ENCODE measurements at places on chromosomes 4 and X.

- DNase-seq, result no peak
Measured at GRCh38 chr4:146282657-146283056, 68.3 kb downstream of the REELD1 start.

- DNase-seq, result no peak
Measured at GRCh38 chr4:91085961-91086360, 958.8 kb downstream of the CCSER1 start.

DNA sequence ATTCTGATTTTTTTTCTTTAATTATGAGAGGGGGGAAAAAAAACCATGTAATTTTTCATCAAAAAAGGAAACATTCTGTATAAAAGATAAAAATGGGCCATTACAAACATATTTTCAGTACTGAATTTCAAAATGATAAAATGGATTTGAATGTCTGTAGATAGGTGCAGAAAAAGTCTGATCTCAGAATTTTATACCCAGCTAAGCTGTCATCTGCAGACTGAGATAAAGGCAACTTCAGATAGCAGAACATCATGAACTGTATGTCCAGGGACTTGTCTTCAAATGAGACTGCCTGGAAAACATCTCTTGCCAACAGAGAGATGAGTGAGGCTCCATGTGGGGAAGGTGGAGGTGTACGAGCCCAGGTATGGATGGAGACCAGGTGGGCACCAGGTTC lies 118.5 kb upstream of the PSAPL1 start:
- DNase-seq, result no peak

DNA sequence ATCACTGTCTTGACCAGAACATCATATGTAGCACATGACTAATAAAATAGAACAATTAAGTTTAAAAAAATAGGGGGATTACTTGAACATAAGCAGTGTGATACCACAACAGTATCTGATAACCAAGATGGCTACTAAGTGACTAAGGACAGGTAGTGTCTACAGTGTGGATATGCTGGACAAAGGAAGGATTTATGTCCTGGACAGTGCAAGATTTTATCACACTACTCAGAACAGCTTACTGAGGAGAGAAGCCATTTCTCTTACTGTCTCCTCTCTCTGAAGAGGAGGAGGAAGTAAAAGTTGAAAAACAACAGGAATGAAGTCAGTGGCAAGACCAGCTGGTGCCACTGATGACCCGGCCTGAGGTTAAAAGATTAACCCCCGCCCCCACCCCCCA lies 4.0 kb upstream of the SLC10A7 start:
- no peak for DNase-seq

DNA sequence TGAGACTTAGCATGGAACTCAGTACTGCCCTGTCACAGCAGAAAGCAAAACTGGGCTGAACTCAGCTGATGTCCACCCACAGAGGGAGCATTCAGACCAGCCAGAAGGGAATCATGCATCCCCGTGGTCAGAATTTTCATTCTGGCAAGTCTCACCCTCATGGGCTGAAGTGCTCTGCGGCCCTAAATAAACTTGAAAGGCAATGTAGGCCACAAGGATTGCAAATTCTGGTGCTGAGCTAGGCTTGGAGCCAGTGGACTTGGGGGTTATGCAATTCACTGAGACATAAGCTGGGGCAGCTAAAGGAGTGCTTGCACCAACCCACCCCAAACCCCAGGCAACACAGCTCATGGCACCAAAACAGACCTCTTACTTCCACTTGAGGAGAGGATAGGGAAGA lies 494.1 kb downstream of the GABRG1 start:
- DNase-seq, result no peak

GRCh38 chr4:16916719-16917337 lies 18.4 kb upstream of the LDB2 start:
- DNase-seq, result peak; percentile 64

DNA sequence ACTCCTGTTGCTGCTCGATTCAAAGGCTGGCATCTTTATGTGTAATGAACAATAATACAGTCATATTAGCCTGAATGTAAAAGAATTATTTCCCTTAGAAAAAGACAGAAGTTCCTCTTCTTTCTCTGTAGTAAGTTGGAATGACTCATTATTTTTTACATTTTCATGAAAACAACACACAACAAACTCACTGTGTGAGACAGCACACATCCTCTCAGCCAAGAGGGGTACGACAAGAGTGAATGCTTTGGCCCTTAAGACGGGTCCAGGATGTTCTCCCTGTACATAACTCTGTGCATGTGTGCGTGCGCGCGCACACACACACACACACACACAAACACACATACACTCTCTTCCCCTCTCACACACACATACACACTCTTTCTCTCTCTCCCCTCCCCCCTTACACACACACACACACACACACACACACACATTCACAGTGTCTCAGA lies 72.8 kb downstream of the MANBA start:
- DNase-seq, result no peak

GRCh38 chrX:44392767-44393166 lies 49.3 kb upstream of the EFHC2 start:
- no peak for DNase-seq

DNA sequence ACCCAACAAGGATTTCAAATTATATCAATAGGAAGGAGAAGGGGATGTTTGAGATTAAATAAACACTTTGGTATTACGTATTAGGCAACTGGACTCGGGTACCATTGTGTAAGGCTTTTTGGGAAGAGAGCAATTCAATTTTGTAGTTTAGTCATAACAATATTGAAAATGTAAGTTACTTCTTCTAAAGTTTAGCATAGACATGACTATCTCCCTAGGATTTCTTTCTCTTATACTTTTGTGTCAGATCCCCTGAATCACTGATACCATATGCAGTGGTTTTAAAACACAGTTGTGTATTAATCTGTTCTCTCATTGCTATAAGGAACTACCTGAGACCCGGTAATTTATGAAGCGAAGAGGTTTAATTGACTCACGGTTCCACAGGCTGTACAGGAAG lies 123.8 kb upstream of the FAM9C start:
- DNase-seq, result no peak

DNA sequence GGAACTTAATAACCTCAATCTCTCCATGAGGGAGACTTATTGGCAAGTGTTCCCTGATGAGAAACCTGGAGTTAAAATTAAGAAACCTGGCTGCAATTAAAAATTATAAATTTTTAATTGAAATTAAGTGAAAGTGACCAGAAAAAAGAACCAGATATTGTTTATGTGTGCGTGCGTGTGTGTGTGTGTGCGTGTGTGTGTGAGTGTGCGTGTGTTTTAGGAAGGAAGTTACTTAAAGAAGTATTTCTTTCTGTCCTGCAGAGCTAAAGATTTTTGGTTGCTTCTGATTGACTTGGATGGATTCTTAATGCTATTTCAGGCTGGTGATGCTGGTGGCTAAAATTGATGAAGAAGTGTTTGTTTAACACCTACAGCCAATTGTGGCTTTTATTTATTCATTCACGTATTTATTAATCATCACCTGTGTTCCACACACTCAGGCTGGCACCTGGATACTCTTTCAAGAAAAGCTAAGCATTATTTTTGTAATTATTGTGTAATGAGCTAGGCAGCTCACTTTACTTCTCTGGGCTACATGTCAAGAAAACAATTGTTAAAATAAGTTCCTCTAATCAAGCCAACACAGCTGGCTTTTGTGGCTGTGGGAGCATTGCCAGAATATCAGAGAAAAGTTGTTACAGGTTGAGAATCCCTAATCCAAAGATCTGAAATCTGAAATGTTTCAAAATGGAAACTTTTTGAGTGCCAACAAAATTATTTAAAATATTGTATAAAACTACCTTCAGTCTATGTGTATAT lies 68.5 kb downstream of the CEP44 start:
- DNase-seq, result no peak

- DNase-seq, result no peak
Measured at GRCh38 chr4:154390324-154390723, 101.3 kb downstream of the DCHS2 start.

- no peak for DNase-seq
Measured at GRCh38 chrX:148806145-148806870, 305.9 kb downstream of the AFF2 start.

- DNase-seq, result no peak
Measured at GRCh38 chrX:50643525-50644137, 170.4 kb downstream of the SHROOM4 start.

GRCh38 chrX:148530464-148531077 lies 30.2 kb downstream of the AFF2 start:
- DNase-seq, result peak; percentile 13

- DNase-seq, result no peak
Measured at GRCh38 chr4:107931775-107932321, 499 bp downstream of the CYP2U1 start.

- no peak for DNase-seq
Measured at GRCh38 chr4:152926959-152927358, 9.2 kb upstream of the FHDC1 start.

DNA sequence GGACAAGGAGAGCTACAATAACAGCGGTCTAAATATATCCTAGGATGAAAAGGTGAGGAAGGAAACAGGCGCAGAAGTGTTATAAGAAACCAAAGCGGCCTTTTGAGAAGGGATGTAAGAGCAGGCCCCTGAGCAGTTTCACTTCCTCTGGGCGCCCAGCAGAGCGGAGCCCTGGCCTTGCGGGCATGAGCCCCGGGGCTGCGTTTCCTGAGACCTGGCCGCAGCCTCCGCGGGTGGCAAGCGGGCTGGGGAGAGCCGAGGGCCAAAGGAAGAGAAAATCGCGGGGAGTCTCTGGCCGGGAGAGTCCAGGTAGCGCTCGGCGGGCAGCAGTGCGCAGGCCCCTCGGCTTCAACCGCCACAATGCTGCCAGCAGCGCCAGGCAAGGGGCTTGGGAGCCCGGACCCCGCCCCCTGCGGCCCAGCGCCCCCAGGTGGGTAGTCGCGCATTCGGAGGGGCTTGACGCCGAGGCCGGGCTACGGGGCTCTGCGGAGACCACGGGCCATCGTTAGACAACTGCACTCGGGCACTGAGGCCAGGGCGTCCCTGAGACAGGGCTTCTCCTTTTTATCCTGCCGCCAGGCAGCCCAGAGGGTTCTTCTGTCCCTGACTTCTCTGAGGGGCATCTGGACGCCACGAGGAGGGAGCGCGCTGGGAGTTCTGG lies at the start of gene BANK1:
TSS of gene BANK1 (plus strand) at position 210 of the 661 bp plus-strand sequence. CDS start at position 361, 151 bp downstream.
- DNase-seq, result no peak

DNA sequence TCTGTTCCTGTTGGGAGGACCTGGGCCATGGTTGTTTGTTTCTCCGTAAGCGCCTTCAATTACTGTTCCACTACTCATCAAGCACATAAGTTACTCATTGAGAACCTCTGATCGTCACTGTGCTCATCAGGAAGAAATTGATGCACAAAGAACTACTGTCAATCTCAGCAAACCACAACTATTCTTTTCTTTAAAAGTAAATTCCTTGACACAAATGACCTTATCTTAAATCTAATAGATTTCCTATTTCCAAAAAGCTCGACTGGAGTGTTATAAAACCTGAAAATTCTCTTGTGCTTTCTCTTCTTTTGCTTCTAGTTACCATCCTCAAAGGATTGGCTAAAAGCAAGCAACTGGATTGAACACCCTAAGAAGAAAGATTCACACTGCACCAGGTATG lies at the start of gene MUC7:
TSS of gene MUC7 (plus strand) at position 301 of the 400 bp plus-strand sequence. CDS start 1,825 bp downstream, outside the sequence.
- DNase-seq, result no peak

DNA sequence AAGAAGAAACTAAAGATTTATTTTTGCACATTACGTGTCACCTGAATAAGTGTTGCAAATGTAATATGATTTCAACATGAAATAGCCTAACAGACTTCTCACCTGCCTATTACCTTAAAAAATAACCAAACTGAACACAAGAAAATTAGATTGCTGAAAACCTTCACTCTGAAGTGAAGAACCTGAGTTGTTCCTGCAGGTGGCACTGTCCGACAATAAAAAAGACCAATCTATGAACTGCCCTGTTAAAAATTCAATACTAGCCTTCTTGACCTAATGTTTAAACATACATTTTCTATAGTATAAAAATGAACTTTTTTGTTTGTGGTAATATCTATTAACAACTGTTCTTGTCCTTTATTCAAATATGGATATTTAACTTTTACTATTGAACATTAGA lies 69.2 kb upstream of the PNPLA4 start:
- peak; percentile 61 for DNase-seq

GRCh38 chr4:152605641-152606335 lies 69.9 kb upstream of the FBXW7 start:
- peak; percentile 16 for DNase-seq

- no peak for DNase-seq
Measured at GRCh38 chr4:170049766-170050165, 23.6 kb upstream of the MFAP3L start.

GRCh38 chr4:30866907-30867306 lies 146.7 kb downstream of the PCDH7 start:
- DNase-seq, result no peak

DNA sequence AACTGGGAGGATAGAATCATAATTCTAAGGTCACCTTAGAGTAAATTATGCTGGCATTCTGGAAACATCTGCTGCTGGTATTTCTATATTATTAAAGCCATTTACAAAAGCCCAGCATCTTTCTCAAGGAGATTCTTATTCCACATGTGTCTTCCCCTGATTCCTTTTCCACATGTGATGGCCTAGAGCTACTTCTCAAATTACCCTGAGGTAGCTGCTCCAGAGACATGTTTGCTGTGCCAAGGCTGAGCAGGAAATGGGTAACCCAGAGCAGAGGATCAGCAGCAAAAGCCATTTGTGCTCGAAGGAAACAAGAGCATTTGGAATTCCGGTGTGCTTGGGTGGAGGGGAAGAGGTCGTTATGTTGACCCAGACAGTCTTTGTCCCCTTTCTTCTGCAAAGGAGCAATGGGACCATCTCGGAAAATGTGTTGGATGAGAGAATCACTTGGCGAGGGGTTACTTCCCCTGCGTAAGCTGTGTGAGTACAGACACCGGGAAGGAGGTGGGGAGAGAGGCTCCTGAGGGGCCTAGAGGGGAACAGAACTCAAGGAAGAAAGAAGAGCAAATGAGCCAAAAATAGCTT lies 24.6 kb downstream of the TSC22D3 start:
- DNase-seq, result no peak

GRCh38 chrX:135384161-135384836 lies 37.4 kb upstream of the SMIM10L2A start:
- DNase-seq, result no peak

DNA sequence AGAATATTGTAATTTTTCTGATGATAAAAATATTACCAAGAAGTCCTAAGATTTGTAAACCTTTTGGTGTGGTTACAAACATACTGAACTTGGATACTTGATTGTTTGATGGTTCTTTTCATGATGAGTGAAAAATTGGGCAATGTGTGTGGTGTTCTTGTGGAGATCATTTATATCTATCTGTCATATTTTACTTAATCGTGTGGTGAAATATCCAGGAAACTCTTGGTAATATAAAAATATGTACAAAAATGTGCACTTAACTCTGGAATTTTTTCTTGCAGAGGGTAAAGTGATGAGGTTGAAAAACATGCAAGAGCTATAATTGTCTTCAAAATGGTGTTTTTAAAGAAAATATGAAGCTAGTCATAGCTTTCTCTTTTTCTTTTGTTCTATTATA lies 2.8 kb downstream of the DCUN1D4 start:
- DNase-seq, result no peak

GRCh38 chrX:25020905-25021449 lies 5.2 kb upstream of the ARX start:
- no peak for DNase-seq

GRCh38 chr4:104966349-104967033 lies 180.2 kb upstream of the TET2 start:
- no peak for DNase-seq

All from RKO (cell line).